Coronary artery (tissue), 2 donors: ENCODE measurements at places on chromosomes 3 and 15.

- DNase-seq, result no peak
These were observed 328.5 kb upstream of the TLE3 start for GRCh38 chr15:70426096-70426821.

DNA sequence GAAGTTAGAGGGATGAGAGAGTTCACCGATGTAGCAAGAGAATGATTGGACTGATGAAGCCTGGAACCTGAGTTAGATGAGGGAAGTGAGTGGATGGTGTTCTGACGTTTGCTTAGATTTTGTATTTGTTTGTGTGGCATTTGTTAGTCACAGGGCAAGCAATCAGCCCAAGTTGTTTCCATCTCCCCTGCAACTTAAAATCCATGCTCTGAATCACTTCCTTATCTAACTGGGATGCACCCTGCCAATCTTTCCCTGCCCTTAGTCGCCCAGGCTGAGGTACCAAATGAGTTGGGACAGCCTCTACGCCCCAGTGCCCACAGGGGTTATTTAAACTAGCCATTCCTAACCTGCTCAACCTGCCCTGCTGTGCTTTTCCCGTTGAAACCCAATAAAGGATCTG lies 12.6 kb downstream of the PAQR5 start:
- DNase-seq, result no peak

GRCh38 chr3:25592510-25592968 lies 72.2 kb downstream of the TOP2B start:
- peak; percentile 85 for DNase-seq

GRCh38 chr3:81694662-81695061 lies 66.8 kb downstream of the GBE1 start:
- DNase-seq, result no peak

GRCh38 chr3:45965253-45965652 lies 22.0 kb downstream of the CXCR6 start:
- no peak for DNase-seq

DNA sequence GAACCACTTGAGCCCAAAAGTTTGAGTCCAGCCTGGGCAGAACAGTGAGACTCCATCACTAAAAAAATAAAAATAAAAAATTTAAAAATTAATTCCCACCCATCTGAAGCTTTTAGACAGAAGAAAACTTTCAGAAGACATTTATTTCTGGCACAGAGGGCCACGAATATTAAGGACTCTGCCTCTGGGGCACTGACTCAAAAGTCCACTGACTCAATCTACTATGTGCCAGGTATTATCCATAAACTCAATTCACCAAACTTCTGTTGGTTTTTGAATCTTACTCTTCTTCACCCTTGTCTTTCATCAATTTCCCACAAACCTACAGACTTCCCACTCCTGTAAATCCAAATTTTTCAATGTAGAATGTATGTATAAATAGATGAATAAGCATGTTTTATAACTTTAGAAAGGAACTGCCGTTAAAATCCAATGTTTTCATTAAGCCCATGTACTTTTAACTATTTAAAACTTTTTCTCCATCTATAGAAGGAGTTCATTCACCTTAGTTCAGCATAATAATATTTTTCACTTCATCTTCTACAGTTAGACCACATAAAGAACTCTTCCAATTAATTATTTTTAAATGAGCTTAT lies 19.9 kb downstream of the ATP13A3 start:
- DNase-seq, result no peak

- no peak for DNase-seq
These were observed 40.3 kb downstream of the EIF4E3 start for GRCh38 chr3:71684757-71685386.

GRCh38 chr15:82999905-83000671 lies 11.4 kb downstream of the C15orf40 start:
- DNase-seq, result no peak

DNA sequence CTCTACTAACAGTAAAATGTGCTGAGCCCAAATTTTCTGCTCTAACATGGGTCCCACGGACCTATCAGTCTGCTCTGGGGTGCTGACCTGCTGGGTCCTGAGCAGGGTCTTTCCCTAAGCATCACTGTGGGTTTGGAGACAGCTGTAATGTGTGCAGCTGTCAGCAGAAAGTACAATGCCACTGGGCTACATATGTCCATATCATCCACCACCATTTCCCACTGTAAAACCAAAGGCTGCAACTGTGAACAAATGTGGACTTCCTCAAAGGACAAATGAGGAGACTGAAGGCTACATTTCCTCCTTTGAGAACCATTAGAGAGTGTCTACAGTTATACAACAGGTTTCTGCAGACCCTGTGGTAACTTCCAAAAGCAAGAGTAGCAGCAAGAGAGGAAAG lies 33.8 kb upstream of the IP6K2 start:
- no peak for DNase-seq

- DNase-seq, result peak; percentile 88
These were observed 227.3 kb downstream of the ITPR1 start for GRCh38 chr3:4720316-4721075.

DNA sequence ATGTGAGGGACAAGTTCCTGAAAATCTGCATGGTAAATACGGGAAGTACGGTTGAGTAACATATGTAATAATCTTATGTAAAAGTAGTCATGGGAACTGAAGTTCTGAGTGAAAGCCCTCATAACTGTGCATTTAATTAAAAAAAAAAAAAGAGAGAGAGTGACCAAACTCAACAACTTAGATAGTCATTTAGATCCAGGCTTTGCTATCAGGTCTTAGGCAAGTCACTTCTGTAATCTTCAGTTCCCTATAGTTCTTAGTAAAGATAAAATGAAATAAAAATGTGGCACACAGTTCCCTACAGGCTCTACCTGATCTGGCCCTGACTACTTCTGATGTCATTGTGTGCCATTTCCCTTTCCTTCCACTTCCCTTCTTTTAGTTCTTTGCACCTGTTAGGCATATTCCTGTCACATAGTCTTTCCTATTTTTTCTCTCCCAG lies 15.0 kb downstream of the RNF111 start:
- no peak for DNase-seq

GRCh38 chr3:181839039-181839915 lies 127.6 kb downstream of the SOX2 start:
- no peak for DNase-seq

DNA sequence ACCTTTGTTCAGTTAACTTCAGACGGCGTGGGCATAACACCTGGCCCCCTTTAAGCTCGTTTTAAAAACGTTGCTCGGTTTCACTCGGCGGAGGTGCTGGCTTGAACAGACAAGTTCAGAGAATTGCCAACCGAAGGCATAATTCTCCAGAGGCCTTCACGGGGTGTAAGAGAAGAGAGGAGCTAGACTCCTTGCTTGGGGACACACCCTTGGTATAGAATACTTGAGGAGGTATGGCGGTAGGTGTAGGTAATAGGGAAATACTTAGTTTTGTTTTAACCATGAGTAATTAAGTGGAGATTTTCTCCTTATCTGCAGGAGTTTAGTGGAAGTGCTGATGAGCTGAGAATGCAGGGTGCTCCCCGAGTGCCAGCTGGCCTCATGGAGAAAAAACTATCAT lies 921 bp downstream of the FBXL2 start:
- DNase-seq, result no peak

DNA sequence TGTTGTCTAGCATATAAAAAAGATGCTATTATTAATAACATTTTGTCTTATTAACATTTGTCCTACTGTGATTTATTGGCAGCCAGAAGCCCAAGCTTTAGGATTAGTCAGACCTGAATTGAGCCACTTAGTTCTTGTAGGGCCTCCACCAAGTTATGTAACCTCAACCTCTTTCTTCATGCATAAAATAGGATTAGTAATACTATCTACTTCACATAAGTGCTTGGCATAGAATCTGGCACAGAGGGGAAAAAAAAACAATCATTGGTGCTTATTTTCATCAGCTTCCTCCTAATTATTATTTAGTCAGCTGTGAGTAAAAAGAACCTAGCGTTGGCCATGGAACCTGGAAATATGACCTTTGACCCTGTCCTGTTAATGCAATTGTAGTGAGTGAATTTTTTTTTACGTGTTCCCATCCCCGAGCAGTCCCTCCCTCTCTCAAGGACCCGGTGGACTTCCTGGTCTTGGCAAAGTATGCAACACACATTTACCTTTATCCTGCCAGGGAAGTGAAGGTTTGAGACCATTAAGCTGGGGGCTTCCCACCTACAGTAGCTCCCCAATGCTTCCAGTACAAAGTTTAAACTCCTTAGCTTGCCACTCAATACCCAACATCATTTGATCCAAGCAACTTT lies 136.8 kb downstream of the FHIT start:
- no peak for DNase-seq

- no peak for DNase-seq
These were observed 1.6 kb upstream of the CLDN11 start for GRCh38 chr3:170417090-170417489.

- DNase-seq, result no peak
These were observed 405.8 kb upstream of the SUCLG2 start for GRCh38 chr3:68060191-68060590.

DNA sequence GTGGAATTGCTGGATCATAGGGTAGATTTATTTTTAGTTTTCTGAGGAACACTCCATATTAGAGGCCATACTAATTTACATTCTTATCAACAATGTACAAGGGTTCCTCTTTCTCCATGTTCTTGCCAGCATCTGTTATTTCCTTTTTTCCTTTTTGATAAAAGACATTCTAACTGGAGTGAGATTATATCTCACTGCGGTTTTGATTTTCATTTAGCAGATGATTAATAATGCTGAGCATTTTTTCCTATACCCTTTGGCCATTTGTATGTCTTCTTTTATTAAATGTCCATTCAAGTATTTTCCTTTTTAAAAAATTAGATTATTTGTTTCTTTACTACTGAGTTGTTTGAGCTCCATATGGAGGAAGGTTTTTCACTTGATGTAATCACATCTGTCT lies 1189.5 kb downstream of the ZPLD1 start:
- DNase-seq, result no peak

DNA sequence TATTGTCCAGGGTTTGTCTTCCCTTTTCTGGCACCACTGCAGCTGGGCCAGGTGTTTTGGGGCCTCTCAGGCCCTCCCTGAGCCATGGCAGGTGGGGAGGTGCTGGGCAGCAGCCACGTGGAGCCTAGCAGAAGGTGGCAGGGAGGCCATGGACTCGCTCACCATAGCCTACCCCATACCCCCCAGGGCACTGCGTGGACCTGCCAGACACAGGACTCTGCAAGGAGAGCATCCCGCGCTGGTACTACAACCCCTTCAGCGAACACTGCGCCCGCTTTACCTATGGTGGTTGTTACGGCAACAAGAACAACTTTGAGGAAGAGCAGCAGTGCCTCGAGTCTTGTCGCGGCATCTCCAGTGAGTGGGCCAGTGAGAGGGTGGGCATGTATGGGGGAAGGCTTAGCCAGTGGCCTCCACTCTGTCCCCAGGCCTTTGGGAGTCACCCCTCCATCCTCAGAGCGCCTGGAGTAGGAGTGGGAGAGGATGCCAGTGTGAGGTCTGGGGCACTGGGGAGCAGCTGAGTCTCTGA lies 11.9 kb downstream of the SPINT1 start:
- no peak for DNase-seq

- DNase-seq, result no peak
These were observed 113.8 kb downstream of the ANP32A start for GRCh38 chr15:68706931-68707330.

DNA sequence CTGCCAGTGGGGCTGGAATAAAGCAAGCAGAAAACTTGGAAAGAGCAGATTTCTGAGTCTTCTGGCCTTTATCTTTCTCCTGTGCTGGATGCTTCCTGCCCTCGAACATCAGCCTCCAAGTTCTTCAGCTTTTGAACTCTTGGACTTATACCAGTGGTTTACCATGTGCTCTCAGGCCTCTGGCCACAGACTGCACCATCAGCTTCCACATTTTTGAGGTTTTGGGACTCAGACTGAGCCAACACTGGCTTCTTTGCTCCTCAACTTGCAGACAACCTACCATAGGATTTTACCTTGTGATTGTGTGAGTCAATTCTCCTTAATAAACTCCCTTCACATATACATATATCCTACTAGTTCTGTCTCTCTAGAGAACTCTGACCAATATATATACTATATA lies 706.6 kb downstream of the NR2F2 start:
- no peak for DNase-seq

DNA sequence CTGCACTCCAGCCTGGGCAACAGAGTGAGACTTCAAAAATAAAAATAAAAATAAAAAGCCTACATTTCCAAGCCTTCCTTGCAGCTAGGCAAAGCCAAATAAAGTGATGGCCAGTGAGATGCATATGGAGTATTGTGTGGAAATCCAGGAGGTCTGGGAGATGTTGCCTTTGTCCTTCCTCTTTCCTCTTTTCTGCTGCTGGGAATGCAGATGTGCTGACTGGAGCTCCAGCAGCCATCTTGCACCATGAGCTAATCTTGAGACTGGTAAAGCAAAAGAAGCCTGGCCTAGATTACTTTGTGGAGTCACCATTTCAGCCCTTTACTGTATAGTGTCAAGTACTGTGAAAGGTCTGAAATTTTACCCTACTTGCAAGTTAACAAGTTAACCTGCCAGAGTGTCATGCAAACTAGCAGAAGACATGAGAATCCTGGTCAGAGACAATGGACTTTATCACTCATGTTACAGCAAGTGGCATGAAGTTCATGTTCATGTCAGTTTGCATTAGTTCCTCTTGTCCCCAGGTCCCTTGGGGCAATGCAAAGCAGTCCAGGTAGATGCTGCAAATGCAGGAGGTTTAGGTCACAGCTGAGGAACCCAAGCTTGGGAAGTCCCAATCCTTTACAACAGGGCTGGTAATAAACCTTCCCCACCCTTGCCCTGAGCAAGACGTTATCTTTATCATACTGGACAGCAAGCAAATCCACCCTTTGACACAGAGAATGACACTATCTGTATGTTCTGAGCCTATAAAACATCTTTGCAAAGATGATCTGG lies 103.1 kb downstream of the TLE3 start:
- no peak for DNase-seq

DNA sequence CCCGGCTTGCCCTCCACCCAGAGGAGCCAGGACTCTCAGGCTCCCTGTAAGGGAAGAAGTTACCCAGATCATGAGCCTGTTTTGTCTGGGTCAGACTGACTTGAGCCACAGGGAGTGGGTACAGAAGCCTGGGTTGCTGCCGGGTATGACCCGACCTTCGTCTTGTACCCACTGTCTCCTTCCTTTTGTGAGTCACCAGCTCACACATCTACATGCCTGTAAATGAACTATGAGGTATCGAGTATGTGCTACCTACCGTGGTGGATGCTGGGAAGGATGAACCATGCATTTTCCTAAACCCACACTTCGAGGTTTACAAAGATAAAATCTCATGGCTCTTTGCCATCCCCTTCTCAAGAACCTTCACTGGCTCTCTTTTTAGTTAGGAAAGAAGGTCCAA lies 56.9 kb downstream of the CACNA1D start:
- no peak for DNase-seq

DNA sequence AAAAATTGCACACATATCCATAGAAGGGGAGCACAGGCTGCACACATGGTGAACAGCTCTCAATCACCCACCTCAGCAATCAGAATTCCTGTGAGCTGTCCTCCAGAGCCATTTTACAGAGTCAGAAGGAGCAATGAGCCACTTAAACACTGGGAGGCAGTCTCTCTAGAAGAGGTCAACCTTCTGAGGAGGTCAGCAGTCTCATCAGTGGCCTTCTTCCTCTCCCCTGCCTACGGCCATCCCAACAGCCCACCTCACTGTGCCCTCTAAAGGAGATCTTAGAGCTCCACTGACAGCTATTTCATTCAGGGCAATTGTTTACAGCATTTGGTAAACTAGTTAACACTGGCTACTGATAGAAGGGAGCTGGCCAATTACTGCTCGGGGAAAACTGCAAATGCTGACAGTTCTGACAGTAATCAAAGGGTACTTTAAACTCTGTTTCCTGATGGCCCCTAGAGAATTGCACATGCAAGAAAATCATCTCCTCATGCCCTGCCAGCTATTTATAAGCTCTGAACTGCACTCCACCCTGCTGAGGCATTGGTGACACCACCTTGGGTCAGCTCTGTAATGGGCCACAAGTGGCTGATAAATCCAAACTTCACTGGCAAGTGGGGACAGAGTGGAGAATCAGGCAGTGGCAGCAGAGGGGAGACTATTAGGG lies 42.1 kb upstream of the TSPAN3 start:
- no peak for DNase-seq
